ENCODE measurements at places on chromosomes 2 and 18.

GRCh38 chr2:27752551-27753237, 18.8 kb upstream of the MRPL33 start:
- DNase-seq: no peak

DNA sequence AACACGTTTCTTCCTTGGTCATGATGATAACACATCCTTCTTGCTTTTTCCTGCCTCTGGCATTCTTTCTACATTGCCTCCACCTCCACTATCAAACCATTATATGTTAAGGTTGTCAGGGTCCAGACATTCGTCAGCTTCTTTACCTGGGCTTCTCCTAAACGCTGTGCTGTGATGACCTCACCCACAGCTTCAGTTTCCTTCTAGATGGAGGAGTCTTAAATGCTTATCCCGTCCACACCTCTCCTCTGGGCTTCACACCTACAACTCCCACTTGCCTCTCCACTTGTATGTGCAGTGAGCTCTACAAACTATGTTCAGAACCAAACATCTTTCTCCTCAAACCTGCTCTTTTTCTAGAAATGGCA, 666 bp upstream of the STAT1 start:
- DNase-seq: no peak

GRCh38 chr18:21672521-21673267, 31.9 kb downstream of the ABHD3 start:
- no peak for DNase-seq

GRCh38 chr18:24197412-24197811, 58.5 kb downstream of the CABYR start:
- no peak for DNase-seq

DNA sequence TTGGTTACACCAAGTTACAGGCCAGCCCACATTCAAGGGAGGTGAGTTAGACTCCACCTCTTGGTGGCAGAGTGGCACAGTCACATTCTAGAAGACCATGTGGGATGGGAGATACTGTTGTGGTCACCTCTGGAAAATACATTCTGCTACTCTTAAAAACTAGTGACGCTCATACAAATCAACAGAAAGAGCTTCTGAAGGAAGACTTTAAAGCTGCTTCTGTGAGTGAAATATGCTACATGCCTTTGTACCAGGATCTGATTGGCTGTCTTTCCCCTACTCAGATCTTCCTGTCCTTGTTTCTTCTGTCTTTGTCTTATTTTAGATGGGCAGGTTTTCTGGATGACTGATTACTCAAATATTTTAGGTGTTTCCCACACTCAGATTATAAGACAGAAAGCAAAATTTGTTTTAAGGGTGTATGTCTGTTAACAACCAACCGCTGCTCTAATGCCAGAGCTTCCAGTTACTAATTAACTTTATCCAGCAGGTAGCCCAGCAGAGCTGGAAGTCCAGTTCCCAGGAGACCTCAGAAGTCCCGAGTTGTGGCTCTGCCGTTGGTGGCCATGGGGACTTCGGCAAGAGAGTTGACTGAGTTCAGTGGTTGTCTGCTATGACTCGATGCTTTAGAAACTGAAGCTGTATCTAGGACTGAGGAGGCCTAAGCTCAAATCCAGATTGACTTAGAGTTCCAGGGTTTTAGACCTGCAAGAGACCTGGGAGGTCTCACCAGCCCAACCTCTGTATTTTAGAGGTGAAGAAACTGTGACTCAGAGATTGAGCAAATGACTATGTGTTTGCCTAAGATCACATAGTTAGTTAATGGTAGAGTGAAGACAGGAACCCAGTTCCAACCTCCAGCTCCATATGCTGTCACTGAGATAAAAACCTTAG, 7.4 kb downstream of the IL1R2 start:
- DNase-seq: no peak

- no peak for DNase-seq
These were observed 571.9 kb upstream of the PKDCC start for GRCh38 chr2:41475959-41476358.

GRCh38 chr2:17179145-17179808, 339.0 kb downstream of the RAD51AP2 start:
- no peak for DNase-seq

DNA sequence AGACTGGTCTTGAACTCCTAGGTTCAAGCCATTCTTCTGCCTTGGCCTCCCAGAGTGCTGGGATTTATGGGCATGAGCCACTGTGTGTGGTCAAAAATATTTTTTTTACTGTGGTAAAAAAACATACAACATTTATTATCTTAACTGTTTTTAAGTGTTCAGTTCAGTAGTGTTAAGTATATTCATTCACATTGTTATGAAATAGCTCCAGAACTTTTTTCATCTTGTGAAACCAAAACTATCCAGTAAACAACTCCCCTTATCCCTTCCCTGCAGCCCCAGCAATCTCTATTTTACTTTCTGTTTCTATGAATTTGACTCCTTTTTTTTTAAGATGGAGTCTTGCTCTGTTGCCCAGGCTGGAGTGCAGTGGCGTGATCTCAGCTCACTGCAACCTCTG, 9.3 kb downstream of the RMC1 start:
- DNase-seq: no peak

DNA sequence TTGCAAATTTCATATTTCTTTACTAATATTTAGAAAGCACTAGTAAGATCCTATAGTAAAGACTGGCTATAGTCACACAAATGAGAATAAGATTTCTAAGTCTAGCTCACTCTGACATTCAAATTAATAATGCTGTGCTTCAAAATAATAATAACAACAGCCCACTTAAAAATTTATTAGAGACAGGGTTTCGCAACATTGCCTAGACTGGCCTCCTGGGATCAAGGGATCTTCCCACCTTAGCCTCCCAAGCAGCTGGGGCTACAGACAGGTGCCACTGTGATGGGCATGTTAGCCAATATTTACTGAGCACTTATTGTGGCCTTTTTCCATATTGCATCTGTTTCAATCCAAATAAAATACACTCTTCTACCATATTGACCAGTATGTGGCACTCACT, 96.1 kb downstream of the PIEZO2 start:
- no peak for DNase-seq

GRCh38 chr2:160942476-160943142, 217.6 kb upstream of the TANK start:
- DNase-seq: no peak

DNA sequence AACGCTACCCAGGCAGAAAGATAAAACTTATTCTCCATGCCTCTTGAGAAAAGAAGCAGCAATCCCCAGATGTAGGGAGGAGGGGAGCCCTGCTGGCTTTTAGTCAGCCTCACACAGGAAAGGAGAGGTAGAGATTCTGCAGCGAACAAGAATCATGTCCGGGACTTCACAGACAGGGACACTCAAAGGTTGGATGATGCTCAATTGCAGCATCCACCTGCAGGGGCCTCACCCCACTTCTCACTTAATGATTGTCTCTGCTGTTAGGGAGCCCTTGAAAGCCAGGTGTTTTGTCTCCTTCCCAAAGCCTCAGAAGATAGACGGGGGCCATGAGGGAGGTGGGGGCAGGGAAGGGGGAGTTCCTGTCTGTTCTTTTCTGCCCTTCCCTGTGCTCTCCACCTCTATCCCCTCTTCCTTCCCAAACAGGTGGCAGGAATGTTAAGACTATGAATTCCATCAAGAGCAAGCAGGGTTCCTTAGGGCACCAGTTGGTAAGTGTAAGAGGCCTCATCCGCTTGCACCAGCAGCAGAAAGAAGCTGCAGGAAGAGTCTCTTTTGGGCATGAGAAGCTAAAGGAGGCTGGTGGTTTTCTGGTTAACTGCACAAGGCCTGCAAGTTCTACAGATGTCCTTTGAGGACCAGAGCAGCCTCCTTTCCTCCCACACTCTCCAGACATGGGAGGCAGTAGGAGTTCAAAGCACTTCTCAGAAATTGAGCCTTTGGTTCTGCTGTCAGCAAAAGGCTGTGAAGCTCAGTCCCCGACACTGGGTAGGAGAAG, 154.7 kb upstream of the TNP1 start:
- no peak for DNase-seq

DNA sequence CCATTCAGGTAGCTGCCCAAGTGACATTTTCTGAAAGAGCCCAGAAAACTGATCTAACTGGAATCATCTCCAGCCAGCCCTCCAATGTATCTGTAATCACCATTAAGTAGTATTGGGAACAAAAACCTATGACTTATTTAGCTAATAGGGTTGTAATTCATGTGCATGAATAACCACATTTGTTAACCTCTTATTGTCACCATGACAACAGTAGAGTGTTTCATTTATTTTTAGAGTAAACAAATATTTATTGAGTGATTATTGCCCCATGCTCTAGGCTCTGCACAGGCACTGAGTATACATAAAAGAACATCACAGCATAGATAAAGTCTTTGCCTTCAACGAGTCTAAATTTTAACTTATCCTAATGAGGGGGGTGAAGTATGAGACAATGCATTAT, 265.4 kb upstream of the UBE2E3 start:
- DNase-seq: no peak

- DNase-seq: no peak
These were observed 15.9 kb downstream of the MDH1 start for GRCh38 chr2:63604666-63605065.

- DNase-seq: no peak
These were observed 37.5 kb upstream of the ACSL3 start for GRCh38 chr2:222823183-222823930.

DNA sequence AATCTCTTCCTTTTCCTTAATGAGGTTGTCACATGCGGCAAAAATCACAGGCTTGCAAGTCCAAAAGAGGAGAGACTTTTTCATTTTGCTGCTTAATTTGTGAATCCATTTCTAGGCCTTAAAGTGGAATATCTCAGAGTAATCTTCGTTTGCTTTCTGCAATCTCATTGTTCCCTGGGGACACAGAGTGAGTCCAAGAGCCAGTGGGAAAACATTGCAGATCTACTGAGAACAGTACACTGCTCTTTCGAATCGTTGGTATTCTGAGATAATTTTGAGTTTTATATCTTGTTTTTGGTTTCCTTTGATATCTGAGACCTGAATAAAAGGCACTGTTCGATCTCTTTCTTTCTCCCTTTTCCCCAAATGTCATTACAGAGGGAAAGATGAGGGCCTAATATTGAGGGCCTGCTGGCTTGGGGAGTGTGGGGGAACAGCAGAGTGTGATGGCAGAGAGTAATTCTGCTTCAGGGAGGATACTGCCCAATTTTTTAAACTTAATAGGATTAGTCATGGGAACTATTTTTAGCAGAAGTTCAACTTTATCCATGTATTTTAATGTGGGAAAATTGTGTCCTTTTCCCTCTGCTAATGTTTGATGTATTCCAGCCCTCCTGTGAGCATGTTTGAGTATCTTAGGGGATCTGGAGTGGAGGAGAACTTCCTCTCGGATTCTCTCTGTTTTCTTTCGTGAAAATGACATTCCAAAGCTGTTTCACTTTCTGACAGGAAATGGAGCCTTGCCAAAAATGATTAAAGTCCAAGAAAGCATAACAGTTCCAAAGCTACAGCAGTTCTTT, 418.2 kb upstream of the ZEB2 start:
- DNase-seq: no peak

GRCh38 chr2:199778655-199779054, 72.3 kb downstream of the FTCDNL1 start:
- no peak for DNase-seq

DNA sequence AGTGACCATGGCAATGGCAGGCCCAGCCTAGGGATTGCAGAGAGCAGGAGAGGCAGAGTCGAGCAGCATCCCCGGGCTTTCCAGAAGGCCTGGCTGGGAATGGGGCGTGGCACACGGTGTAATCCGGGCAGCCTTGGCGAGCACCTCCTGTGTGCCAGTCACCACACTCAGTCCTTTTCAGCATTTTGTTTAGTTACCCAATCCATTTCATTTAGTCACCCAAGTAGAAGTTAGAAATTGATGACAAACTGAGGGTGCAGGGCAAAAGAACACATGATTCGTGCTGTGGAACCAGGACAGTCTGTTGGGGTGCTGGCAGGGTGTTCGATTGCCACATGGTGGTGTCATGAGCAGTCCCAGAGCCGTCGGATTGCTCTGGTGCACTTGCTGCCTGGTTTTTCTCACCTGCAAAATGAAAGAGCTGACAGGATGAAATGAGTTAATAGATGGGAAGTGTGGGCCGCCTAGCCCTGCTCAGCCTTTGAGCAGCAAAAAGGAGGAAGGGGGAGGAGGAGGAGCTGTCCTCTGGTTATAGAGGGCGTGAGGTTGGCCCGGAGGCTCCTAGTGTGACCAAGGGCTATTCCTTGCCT, 299.4 kb downstream of the AGAP1 start:
- no peak for DNase-seq

GRCh38 chr2:168211664-168212163, 35.7 kb downstream of the STK39 start:
- DNase-seq: no peak

DNA sequence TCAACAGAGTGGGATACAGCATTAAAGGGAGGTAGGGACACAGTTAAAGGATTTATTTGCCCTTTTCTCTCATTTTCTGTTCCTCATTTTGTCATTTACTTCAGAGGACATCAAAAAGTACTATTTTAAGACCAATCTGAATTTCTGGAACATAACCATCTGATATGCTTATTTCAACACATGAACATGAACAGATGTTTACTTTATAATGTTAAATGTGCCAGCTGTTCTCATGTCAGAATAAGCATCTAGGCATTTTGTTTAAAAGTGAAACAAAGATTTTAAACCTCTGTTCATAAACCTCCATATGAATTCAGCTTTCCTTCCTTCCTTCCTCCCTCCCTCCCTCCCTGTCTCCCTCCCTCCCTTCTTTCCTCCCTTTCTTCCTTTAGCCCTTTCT, 677.7 kb downstream of the CNTNAP5 start:
- no peak for DNase-seq

- DNase-seq: no peak
These were observed 24.5 kb downstream of the CRACDL start for GRCh38 chr2:98911376-98912154.

All from NK-92 treated with Interleukin-12 subunit alpha and Interleukin-12 subunit beta, amount 100 ng/mL, for 24 hours (cell line).